ENCODE measurements at places on chromosomes 13 and 19.
A peak's percentile ranks its signal among the peaks of the same experiment; 100 is the strongest.

DNA sequence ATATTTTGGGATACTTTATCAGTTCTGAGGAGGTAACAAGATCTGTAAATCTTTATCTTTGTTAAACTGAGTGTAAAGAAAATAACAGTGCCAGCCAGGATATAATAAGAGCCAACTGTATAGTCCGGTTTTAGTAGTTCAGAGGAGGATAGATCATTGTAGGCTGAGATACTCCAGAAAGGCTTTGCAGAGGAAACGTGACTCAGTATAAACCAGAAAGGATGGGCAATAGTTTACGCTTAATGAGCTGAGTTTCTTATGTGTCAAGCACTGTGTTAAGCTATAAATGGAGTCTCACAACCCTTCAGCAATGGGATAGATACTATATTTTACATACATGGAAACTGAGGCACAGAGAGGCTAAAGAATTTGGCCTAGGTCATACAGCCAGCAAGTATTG lies 3.8 kb downstream of the RFXAP start:
- DNase-seq: no peak

DNA sequence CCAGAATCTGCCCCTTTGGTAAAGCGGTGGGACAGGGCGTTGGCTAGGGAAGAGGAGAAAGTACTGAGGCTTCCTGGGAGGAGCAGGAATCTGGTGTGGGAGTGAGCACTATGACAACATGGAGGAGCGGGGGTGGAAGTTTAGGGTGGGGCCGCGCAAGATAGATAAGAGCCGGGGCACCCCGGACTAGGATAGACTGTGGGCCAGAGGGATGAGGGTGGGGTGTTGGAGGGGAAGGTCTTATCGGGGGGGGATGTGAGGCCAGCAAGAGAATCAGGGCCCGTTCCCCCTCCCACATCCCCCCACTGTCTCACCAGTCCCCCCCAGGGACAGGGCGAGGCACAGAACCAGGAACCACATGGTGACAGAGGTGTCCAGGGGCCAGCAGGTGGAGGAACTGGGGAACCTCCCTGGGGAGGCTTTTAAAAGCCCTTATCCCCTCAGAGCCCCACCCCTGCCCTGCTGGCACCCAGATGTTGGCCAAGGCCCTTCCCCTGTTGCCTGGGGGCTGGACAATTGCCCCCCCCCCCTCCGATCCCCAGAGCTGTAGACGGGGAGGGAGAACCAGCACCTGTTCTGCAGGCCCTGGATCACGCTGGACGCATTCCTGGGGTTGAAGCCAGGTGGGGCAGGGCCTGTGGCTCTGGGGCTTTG lies at the start of gene KLK1:
KLK1 (minus strand) TSS at position 399 of the 654 bp plus-strand sequence; CDS start at position 360, 39 bp downstream.
- DNase-seq: no peak

GRCh38 chr19:30969591-30969990 lies 379.6 kb downstream of the TSHZ3 start:
- DNase-seq: no peak

DNA sequence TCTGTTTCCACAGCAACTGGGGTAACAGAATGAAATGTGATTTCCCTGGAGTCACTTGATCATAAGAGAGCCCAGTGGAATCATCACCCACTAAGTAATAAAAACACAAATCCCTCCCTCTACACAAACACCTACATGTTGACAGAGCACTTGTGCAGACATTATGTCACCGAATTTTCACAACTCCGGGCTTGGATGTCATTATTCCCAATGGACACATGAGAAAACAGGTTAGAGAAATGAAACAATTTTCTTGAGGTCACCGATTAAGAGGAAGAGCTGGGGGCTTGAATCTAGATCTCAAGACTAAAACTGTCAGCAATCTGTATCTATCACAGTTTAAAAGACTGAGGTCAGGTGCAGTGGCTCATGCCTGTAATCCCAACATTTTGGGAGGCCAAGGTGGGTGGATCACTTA lies 3.1 kb downstream of the XRCC1 start:
- DNase-seq: no peak

- DNase-seq: peak; percentile 18
Measured at GRCh38 chr19:50702871-50703829, 16.5 kb downstream of the SHANK1 start.

DNA sequence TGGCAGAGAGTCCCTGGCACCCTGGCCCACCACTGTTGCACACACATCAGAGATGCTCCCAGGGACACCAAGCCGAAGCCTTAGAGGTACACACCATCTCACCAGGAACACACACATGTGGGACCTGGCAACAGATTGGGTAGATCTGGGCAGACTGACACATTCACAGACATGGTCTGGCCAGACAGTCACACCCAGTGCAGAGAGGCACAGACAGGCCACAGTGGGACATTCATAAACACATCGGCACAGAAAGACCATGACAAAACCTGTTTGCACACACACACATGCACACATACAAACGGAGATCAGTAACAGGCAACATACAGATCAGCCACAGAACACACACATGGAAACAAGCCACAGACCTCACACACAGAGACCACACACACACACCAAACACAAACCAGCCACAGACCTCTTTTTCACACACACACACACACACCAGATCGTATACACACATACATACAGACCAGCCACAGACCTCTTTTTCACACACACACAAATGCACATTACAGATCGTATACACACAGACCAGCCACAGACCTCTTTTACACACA lies 6.3 kb upstream of the JUNB start:
- DNase-seq: no peak

- no peak for DNase-seq
Measured at GRCh38 chr13:110646442-110647364, 31.4 kb downstream of the NAXD start.

DNA sequence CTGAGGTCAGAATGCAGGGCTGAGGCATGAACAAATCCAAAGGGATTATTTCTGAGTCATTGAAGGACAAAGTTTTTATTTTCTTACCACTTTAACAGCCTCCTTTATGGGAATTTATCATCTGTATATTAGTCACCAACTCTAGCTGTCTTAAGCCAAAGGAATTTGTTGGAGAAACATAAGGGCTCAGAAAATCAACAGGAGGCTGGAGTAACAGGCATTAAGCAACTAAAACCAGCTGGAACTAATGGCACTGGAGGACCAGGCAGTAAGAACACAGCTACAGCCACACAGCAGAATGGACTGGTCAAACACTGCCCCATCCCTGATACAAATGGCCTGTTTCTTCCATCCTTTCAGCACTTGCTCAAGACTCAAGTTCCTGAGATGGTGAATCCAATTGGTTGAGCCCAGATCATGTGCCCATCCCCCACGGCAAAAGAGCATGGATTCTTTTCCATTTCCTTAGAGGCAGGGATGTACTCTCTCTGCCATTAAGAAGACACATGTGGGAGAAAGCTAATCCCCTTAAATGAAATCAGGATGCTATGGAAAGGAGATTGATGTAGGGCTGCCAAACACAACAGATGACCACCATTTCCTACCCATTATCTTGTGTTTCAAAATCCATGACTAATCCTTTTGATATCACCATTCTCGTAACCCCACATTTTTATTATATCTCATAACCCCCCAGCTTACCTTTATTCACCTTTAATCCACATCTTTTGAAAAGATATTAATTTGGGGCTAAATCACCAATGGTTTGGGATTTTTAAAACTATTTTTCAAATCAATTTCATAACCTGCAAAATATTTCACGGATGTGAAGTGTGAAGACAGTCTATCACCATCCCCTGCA lies 157.0 kb upstream of the FNDC3A start:
- DNase-seq: peak; percentile 87

GRCh38 chr19:16001481-16002312 lies 52.9 kb downstream of the OR10H4 start:
- DNase-seq: peak; percentile 5

- DNase-seq: no peak
Measured at GRCh38 chr13:77305266-77305665, 21.6 kb downstream of the MYCBP2 start.

DNA sequence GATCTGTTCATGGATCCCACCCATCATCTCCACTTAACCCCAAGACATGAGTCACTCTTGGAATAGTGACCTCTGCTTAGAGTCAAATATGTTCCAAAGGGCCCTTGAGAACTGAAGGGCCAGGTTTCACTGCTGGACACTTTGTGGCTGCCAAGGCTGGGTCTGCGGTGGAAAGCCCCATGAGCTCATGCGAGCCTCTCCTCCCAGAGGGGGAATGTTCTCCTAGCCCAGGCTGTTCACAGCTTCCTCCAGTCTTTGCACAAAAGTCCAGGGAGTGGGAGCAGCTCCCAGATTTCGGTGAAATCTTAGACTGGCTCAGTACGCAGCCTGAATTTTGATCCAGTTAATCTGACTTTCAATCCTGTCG lies 732 bp upstream of the DCLK1 start:
- no peak for DNase-seq

GRCh38 chr13:50509167-50509566 lies 334.3 kb downstream of the DLEU7 start:
- no peak for DNase-seq

- no peak for DNase-seq
Measured at GRCh38 chr13:37416291-37417059, 182.1 kb downstream of the POSTN start.
